ENCODE measurements at places on chromosomes 7 and 10.

DNA sequence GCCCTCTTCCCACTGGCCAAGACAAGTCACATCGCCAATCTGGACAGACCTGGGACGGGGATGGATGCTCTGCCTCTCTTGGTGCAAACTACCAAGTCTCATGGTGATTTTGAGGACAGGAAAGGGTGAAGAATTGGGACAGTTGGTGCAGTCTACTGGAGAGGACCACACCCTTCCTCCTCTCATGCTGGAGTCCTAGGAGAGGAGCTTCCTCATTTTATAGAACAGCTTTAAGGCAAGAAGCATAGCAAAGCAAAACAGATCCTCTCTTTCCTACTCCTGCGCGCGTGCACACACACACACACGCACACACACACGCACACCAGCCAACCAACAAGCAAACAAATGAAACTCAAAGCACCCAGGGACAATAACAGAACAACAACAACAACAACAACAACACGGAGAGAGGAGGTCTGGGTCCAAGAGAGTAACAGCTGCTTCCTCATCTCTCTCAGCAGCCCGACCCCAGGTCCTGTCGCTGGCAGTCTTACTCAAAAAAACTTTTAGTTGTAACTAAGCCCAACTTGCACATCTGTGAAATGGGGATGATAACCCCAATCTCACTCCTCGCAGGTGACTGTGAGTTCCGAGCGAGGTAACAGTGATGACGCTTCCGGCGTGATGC is 83.4 kb downstream of the TMEM178B start:
- no peak for DNase-seq

- no peak for DNase-seq
These were observed 14.8 kb upstream of the PRKAR1B start for GRCh38 chr7:741850-742249.

DNA sequence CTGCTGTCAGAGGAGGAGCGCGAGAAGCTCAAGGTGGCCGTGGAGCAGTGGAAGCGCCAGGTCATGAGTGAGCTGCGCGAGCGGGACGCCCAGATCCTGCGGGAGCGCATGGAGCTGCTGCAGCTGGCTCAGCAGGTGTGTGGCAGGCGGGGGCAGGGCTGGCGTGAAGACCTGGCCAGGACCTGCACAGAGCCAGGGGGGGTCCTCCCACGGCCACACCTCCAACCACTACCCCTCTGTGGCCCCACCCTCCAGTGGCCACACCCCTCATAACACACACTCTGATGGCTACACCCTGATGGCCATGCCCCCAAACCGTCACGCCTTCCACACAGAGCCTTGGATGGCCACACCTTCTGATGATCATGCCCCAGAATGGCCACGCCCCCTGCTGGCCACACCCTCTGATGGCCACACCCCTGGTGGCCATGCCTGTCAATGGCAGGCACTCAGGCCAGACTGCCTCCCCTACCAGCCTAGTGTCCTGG is 23.4 kb upstream of the DPYSL4 start:
- DNase-seq: peak; percentile 30

GRCh38 chr10:104123397-104123796 is 1.4 kb downstream of the SFR1 start:
- no peak for DNase-seq

GRCh38 chr10:90847436-90847835 is 10.4 kb downstream of the HTR7 start:
- no peak for DNase-seq

DNA sequence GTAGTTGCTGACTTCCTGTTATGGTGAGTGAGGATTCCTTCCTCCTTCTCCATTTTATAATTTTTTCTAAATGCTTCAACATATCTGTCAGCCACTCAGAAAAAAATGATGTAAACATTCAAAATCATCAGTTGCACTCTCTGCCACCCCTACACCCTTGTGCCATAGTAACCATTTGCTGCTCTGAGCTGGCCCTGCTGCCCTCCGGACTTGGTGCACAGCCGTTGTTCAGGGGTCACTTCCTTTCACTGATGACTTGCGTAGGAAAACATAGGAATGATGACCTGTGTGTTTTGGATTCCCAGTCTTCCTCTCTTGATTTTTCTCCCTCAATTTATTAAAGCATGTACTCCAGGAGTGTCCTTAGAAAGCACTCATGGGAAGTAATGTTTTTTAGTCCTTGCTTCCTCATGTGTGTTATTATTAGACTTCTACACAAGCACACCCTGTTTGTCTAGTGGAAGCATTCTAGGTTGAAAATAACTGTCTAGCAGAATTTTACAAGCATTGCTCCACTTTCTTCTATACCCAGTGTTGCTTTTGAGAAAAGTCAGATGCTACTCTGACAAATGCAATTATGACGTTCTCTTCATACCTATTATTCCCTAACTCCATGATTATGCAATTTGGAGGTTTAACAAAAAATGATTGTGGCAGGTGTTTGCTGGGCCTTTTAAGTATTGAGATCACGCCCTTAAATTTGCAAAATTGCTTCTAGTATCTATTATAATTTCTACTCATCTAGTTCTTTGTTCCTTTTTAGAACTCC is 62.6 kb upstream of the MTPN start:
- DNase-seq: no peak

DNA sequence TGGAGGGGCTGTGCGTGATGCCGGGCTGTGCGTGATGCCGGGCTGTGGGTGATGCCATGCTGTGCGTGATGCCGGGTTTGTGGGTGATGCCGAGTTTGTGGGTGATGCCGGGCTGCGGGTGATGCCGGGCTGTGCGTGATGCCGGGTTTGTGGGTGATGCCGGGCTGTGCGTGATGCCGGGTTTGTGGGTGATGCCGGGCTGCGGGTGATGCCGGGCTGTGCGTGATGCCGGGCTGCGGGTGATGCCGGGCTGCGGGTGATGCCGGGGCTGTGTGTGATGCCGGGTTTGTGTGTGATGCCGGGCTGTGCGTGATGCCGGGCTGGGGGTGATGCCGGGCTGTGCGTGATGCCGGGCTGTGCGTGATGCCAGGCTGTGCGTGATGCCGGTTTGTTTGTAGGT is 128.9 kb downstream of the FAM53B start:
- DNase-seq: no peak

- DNase-seq: no peak
These were observed 228.5 kb downstream of the SORCS1 start for GRCh38 chr10:106935978-106936451.

- DNase-seq: no peak
These were observed 508.5 kb upstream of the ZMIZ1 start for GRCh38 chr10:78560341-78560688.

GRCh38 chr7:55073051-55073511 is 54.3 kb downstream of the EGFR start:
- DNase-seq: peak; percentile 76

DNA sequence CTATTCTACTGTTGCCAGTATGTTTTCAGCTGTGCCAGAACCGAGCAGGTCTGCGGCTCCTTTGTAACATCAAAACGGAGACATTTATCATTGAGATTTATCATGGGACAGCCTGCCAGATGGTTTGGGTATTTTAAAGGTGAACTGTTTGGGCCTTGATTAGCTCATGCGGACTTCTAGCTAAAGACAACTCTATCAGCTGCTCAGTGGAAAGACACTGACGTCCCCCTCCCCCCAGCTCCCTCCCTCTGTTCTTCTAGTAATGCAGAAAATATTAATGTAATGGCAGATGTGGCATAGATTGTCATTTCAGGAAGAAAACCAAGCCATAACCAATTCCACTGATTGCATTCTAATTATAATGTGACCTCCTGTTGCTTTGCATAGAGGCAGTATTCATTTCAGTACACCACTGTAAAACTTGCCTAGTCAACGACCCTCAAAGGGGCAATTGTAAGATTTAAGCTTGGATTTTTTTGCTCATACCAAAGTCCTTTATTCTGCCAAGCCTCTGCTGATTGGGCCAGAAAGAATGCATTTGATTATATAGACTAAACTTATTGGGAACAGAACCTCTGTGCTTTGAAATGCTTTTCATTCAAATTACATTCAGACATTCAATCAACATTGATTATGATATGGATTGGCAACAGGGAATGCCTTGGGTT is 966.8 kb downstream of the LRMDA start:
- DNase-seq: no peak

- DNase-seq: no peak
These were observed 44.3 kb downstream of the CPED1 start for GRCh38 chr7:121032645-121033460.

DNA sequence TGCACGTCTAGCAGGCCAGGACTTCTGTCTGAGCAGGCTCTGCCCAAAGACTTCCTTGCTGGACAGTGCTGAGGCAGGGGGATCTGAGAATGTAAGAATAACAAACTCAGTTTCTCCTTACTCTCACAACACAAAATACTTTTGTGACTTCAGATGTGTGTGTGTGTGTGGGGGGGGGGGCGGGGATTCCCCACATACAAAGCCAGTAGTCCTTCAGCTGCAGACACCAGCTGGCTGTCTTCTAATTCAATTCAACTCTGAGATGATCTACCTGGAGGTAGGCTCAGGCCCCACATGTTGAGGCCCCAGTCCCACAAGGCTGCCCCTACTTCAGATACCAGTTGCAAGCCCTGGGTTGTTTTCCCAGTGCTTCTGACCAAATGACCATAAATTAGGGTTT is 4.7 kb upstream of the CXCL12 start:
- no peak for DNase-seq

DNA sequence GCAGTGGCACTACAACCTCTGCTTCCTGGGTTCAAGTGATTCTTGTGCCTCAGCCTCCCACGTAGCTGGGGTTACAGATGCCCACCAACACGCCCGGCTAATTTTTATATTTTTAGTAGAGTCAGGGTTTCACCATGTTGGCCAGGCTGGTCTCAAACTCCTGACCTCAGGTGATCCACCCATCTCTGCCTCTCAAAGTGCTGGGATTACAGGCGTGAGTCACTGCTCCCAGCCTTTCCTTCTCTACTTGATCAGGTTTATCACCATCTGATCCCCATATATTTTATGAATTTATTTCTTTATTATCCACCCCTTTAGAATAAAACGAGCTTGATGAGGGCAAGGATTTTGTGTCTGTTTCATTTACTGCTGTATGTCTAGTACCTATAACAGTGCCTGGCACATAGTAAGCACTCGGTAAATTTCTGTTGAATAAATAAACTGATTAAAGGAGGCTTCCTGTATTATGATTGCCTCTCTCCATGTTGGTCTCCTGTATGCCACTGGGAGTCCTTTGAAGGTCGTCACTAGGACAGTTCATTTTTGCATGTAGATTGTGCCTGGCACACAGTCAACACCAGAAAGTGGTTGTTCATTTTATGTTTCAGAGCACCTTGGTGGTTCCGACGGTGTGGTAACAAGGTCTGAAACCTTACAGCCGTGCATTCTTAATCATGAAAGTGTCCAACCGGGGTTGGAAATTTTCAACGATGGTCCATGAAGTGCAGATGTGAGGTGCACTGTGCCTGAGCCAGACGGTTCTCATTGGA is 9.6 kb upstream of the EIF3A start:
- DNase-seq: no peak

- DNase-seq: no peak
These were observed 25.3 kb downstream of the PFKFB3 start for GRCh38 chr10:6228010-6228511.
